ENCODE measurements at places on chromosomes 5 and 9.

GRCh38 chr5:179974946-179975712, 67.4 kb upstream of the TBC1D9B start:
- H3K36me3 ChIP-seq = no peaks in the 10 kb centered on the region
- H3K27me3 ChIP-seq = no peaks in the 10 kb centered on the region
- DNase-seq = peak; percentile 50
- H3K27ac ChIP-seq = no peak overlapping the region

GRCh38 chr5:949815-950560, 57.3 kb downstream of the TRIP13 start:
- no peaks in the 10 kb centered on the region for H3K4me1 ChIP-seq
- DNase-seq = no peak
- H3K36me3 ChIP-seq = no peaks in the 10 kb centered on the region
- no peak overlapping the region for H3K4me3 ChIP-seq

DNA sequence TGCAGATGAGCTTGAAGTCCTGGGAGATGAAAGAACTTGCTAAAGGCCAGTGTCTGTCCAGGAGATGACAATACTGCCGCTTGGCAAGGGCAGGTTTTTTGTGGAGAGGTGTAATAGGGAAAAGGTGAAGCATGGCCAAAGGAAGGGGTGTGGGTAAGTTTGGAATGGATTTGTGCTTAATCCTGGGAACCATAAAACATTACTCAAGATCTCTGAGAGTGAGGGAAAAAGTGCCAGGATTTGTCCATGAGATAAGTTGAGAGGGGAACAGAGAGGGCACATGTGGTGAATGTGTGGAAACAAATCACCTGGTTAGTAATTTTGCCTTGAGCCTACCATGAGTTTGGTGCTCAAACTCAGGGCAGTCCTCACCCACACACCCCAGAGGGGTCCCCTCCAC, 108.8 kb upstream of the CD180 start:
- H3K4me1 ChIP-seq = peaks cover 14% of the 10 kb centered on the region
- H3K27me3 ChIP-seq = no peaks in the 10 kb centered on the region
- H3K27ac ChIP-seq = no peak overlapping the region

DNA sequence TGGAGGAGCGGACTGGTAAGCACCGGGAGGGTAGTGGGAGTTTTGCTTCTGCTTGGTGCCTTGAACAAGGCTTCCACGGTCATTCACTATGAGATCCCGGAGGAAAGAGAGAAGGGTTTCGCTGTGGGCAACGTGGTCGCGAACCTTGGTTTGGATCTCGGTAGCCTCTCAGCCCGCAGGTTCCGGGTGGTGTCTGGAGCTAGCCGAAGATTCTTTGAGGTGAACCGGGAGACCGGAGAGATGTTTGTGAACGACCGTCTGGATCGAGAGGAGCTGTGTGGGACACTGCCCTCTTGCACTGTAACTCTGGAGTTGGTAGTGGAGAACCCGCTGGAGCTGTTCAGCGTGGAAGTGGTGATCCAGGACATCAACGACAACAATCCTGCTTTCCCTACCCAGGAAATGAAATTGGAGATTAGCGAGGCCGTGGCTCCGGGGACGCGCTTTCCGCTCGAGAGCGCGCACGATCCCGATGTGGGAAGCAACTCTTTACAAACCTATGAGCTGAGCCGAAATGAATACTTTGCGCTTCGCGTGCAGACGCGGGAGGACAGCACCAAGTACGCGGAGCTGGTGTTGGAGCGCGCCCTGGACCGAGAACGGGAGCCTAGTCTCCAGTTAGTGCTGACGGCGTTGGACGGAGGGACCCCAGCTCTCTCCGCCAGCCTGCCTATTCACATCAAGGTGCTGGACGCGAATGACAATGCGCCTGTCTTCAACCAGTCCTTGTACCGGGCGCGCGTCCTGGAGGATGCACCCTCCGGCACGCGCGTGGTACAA, 556 bp downstream of the PCDHGC3 start:
- peaks cover 7% of the 10 kb centered on the region for H3K36me3 ChIP-seq
- H3K27me3 ChIP-seq = peaks cover 68% of the 10 kb centered on the region
- peak overlapping the region; percentile 46 for H3K27ac ChIP-seq
- peak overlapping the region; percentile 69 for H3K4me3 ChIP-seq
- no peak for DNase-seq

DNA sequence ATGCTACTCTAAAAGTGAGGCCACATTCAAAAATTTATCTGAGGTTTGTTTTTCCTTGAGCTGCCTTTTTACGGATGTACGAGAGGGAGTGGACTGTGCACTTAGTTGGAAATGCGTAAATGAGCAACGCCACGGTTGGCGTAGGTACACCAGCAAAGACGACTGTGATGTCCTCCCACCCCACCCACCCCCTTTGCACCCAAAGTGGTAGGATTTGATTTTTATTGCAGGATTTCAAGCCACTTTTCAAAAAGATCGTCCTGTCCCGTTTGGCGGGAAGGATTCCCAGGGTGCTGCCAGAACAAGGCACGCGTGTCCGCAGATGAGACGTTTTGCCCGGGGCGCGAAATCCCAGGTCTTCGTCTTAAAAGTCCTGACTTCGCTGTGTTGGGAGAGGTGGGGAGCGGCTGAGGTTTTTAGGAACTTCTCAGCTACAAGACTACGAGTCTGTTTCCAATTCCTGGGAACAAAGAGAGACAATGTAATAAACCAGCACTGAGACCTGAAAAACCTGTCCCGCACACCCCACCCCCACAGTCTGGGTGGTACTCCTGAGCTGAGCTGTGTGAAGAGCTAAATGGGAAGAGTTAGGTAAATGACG, 1.0 kb upstream of the TLE1 start:
- no peak overlapping the region for H3K27ac ChIP-seq
- peaks cover 22% of the 10 kb centered on the region for H3K4me1 ChIP-seq
- no peak for DNase-seq
- peaks cover 28% of the 10 kb centered on the region for H3K27me3 ChIP-seq
- no peaks in the 10 kb centered on the region for H3K36me3 ChIP-seq

DNA sequence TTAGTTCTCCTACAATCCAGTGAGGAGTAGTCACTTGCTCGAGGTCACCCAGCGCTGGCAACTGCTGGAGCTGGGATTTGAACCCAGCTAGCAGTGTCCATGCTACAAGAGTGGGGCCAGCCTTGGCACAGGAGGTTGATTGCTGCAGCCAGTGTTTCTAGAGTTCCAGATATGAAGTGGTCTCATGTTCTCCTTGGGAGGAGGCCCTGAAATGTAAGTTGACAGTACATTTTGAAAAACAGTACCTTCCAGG, 802 bp downstream of the CCDC107 start:
- H3K4me1 ChIP-seq = peaks cover 77% of the 10 kb centered on the region
- H3K27me3 ChIP-seq = peaks cover 4% of the 10 kb centered on the region
- peaks cover 42% of the 10 kb centered on the region for H3K36me3 ChIP-seq
- peak overlapping the region; percentile 93 for H3K4me3 ChIP-seq

DNA sequence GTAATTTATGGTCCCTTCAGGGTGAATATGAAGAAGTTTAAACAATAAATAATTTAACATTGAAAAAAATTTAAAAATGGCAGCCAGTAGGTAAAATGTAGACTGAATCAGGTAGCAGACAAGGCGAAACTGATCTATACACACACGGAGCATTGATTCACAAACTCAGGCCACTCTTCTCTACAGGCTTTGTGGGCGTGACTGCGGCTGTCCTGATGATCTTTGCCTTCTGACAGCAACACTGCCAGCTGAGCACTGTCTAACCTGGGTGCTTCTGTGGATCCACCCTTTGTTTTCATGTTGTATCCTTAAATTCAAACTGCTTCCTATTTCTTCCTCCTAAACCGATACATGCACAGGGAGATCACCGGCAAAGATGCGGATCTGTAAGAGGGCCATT, 315.4 kb upstream of the ADCY2 start:
- H3K36me3 ChIP-seq = no peaks in the 10 kb centered on the region
- no peak for DNase-seq
- H3K27me3 ChIP-seq = no peaks in the 10 kb centered on the region
- H3K27ac ChIP-seq = no peak overlapping the region
- H3K4me1 ChIP-seq = no peaks in the 10 kb centered on the region

DNA sequence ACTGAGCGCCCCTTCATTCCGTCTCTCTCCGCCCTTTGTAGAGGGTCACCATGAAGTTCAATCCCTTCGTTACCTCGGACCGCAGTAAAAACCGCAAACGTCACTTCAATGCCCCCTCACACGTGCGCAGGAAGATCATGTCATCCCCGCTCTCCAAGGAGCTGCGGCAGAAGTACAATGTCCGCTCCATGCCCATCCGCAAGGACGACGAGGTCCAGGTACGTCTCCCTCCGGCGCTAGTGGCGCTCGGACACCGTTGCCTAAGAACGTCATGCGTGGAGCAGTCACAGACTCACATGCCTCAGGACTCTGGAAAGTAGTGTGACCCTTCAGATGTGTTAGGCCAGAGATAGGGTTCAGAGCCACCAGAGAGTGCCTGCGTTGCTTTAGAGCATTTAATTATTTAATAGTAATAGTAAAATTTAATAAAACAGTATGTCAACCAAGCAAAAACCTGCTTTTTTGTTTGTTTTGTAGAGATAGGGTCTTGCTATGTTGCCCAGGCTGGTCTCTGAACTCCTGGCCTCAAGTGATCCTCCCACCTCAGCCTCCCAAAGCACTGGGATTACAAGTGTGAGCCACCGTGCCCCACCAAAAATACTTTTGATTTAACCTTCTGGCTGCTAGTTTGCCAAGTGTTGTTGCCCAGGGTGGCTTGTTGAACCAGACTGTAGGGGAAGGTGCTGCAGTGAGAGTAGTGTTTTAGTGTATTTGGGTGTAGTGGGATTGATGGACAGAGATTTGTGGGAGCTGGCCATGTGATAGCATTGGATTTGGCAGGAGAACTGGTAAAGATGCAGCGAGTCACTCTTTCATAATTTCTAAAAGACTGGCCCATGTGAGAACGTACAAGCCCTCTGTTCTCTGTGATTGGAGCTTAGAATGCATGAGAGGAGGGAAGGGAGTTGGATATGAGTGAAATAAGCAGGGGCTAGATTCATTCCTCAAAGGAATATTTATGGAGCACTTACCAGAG, 888 bp downstream of the RPL26L1 start:
- peaks cover 31% of the 10 kb centered on the region for H3K4me1 ChIP-seq
- no peak for DNase-seq
- peak overlapping the region; percentile 85 for H3K4me3 ChIP-seq
- H3K27ac ChIP-seq = peak overlapping the region; percentile 96

DNA sequence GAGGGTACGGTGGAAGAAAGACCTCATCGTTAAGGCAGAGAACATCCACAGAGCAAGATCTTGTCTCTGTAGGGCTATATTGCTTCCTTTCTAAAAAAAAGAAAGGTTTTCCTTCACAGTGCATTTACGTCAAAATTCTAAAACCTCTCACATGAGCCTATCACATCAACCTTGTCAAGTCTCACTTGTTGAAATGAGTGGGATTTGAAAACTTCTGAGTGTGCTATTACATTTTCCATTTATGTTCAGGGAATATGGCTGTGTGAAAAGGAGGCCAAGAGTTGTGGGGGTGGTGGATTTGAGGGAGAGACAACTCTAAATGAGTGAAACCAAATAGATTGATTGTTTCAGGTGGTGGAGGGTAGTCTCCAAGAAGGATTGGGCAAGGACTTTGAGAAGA, 147.1 kb upstream of the MPDZ start:
- no peaks in the 10 kb centered on the region for H3K36me3 ChIP-seq
- no peaks in the 10 kb centered on the region for H3K4me1 ChIP-seq
- no peaks in the 10 kb centered on the region for H3K27me3 ChIP-seq
- H3K4me3 ChIP-seq = no peak overlapping the region

DNA sequence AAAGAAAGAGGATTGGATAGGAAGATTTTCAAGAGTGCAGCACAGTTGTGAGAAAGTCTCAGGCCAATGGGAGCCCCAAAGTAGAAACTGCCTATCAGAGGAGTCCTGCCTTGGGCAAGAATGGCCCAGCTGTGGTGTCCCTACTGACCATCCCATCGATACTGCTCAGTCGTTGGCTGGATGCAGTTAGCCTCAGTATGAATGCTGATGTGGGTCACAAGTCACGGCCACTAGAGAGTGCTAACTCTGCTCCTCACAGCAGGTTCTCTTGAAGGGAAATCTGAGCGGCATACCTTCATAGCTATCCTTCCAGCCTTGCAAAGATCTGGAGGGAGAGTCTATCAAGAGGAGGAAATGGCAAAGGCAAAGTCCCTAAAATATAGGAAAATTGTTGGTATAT, 11.6 kb upstream of the CETN3 start:
- H3K27ac ChIP-seq = no peak overlapping the region
- H3K27me3 ChIP-seq = peaks cover 28% of the 10 kb centered on the region
- DNase-seq = no peak
- no peaks in the 10 kb centered on the region for H3K4me1 ChIP-seq
- no peaks in the 10 kb centered on the region for H3K36me3 ChIP-seq
- H3K4me3 ChIP-seq = no peak overlapping the region

GRCh38 chr9:75231167-75231566, 142.9 kb downstream of the OSTF1 start:
- H3K27ac ChIP-seq = no peak overlapping the region
- H3K4me3 ChIP-seq = no peak overlapping the region
- no peak for DNase-seq
- no peaks in the 10 kb centered on the region for H3K27me3 ChIP-seq
- H3K36me3 ChIP-seq = peaks cover 1% of the 10 kb centered on the region
